ENCODE measurements at places on chromosomes 16 and 17.

DNA sequence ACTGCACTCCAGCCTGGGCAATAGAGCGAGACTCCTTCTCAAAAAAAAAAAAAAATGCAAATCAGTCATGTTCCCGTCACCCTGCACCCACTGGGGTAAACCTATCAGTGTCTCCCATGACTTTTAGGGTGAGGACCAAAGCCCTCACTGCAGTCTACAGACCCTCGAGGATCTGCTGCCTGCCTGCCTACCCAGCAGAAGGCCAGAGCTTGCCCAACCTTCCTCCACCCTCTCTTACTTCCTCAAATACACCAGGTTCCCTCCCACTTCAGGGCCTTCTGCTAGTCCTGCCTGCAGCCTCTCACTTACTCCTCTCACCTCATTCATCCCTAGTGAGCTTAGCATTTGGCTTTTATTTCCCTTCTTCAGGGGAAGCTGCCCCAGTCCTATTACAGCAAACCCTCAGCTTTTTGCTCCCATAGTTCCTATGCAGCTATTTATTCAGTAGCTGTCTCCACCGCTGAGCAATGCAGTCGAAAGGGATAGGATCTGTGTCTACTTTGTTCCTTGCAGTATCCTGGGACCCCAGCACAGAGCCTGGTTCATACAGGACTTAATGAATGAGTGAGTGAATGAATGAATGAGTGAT lies 17.8 kb upstream of the TOB1 start:
- DNase-seq: no peak

GRCh38 chr16:86383488-86384262 lies 126.7 kb upstream of the FOXF1 start:
- no peak for DNase-seq

DNA sequence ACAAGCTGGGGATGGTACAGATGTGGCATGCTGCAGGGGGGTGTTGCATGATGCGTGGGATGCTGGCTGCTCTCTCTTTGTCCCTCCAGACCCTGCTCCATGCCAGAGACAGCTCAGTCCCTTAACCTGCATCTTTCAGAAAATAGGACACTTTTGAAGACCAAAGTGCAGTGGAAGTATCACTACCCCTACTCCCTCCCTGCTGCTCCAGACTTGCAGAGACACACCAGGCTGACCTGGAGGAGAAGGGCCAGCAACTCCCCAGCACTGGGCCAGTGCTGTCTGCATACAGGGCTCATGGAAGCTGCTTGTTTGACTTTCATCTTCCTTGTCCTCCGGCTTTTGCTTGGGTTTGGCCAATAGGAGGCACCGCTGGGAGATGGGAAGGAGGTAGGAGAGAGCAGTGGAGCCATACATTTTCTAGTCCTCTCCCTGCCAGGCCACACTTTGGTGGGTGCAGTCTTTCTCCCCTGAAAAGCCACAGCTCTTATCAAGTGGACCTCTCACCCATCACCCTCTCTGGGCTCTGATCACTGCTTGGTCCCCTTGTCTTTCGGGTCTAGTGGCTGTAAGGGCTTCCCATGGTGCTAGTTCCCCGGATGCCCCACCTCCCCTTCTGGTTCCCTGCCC lies 46.1 kb upstream of the NKD1 start:
- DNase-seq: no peak

DNA sequence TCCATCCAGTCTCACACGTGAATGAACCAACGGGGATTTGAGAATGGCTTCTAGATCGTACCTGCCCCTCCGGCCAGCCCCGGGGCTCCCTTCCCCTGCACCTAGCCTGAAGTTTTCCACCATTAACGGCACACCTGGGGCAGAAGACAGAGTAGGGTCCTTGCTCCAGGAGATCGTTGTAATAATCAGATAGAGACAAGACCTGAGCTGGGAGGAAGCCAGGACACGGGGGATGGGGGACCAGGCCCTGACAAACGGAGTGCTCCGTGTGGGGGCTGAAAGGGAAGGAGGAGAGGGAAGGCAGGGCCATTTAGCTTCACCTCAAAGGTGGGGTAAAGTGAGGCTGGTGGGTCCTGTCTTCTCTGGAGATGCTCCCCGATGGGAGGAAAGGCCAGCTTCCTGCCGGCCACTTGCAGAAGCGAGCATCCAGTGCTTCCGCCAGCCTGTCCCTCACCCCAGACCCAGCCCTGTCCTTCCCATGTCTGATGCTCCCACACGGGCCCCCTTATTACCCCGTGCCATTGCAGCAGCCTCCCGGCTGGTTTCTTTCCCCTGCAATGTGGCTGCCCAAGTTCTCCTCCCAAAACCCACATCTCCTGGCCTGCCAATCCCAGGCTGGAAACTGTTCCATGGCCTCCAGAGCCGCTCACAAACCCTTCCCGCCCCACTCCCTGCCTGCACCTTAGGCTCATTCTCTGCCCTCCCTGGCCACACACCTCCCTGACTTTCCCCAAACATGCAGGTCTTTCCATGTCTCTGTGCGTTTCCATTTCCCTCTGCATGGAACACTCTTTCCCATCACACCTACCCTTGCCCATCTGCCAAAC lies 79.3 kb downstream of the MRC2 start:
- DNase-seq: no peak

DNA sequence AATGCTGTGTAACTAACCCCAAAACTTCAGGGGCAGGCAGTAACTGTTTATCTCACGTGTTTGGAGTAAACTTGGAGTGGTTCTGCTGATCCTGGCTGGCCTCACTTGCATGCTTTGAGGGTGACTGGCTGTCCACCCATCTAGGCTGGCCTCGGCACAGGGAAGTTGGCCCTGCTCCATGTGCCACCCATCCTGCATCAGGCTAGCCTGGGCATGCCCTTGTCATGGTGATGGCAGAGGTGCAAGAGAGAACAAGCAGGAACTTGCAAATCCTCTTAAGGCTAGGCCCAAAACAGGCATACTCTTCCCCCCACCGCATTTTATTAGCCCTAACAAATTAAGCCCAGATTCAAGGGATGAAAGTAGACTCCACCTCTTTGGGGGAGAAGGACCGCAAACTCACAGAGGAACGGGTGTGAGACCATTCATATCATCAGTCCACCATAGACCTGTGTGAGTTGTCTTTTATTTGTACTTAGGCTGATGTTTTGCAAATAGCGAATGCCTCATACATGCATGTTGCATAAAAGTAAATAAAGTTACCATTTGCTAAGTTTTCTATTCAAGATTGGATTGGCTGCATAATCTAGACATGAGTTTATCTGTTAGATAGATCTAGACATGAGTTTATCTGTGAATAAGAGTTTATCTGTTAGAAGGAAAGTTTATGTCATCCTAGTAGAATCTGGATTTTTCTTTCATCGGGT lies 221.0 kb downstream of the CCDC182 start:
- no peak for DNase-seq

- DNase-seq: no peak
Measured at GRCh38 chr16:1870365-1871082, 1.4 kb downstream of the MEIOB start.

- DNase-seq: no peak
Measured at GRCh38 chr17:57862694-57863667, 13.1 kb upstream of the MRPS23 start.

Measured in stimulated activated CD4-positive, alpha-beta T cell treated with anti-CD3 and anti-CD28 coated beads, Interleukin-12 subunit alpha, Interleukin-12 subunit beta, amount 100 ng/mL, for 24 hours (primary cell).